ENCODE measurements at places on chromosomes 5 and 9. TPM values are rescaled to one million over a fixed set of nuclear protein-coding genes. Genes with fewer than 3 reads are reported as not detected.

- peak; percentile 52 for DNase-seq
Observed at GRCh38 chr9:34123682-34124081, 2.8 kb downstream of the DCAF12 start.

DNA sequence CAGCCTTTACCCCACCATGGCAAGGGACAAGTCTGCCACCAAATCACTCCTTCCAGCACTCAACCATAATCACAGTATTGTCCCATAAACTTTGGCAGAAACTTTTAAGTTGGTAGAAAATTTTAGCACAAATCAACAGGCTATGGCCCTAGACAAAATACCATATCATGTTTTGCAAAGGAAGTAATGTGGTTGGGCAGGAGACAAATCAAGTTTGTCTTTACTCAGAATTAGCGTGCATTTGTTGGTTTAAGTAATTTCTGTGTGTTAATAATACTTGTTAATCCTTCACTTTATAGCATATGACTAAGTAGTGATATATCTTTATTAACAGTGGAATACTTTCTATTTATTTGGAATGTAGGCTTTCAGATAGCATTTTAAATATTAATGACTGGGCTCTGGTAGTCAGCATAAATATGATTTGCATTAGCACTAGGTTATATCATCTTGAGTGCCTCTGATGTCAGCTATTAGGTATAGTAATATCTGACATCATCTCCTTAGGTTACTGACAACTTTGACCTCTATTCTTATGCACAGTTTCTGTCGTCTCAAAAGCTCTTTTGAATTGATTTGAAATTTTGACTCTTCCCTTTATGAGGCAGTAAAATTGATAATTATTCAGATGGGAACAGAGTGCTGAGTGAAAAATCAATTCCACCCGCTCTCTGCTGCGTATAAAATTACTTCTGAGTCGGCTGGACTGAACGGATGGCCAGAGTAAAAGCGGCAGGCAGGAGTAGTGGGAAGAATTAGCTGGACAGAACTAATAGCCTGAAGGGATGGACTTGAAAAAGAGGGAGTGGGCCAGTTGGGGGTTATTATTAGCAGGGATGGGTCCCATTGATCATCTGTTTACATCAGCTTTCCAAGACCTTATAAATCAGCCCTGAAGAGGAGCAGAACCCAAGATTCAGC is 40.1 kb upstream of the TLX3 start:
- DNase-seq, result no peak

DNA sequence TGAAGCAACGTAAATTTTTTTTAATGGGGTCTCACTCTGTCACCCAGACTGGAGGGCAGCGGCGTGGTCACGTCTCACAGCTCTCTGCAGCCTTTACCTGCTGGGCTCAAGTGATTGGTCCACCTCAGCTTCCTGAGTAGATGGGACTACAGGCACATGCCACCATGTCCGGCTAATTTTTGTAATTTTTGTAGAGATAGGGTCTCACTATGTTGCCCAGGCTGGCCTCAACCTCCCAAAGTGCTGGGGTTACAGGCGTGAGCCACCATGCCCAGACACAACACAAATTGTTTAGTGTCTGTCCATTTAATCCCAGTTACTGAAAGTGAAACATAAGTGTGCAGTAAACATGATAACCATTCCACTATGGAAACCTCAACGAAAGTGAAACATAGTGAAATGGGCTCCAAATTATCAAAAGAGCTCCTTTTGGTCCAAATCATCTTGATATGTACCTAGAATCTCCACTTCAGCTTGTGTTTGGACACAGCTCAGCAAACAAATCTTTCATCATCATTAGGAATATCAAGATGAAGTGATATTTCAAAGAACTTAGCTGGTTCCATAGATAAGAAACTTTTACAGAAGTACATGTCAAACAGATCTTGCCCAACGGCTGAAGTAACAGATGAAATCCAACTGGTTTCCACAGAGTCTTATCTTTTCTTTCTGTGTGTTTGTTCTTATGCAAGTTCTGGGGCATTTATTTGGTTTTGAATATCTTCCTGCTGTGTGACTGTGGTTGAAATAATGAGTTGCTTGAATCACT is 41.2 kb upstream of the PLPP1 start:
- no peak for DNase-seq

GRCh38 chr9:14322211-14323082 is 8.5 kb upstream of the NFIB start:
- DNase-seq, result no peak

Gene INSL4
- not detected for total RNA-seq

Gene ENTPD2
- 2.0 TPM for total RNA-seq

Gene CD72
- total RNA-seq, result 9.0 TPM

Gene LCN1
- total RNA-seq, result not detected

All from GM12878 (cell line).